ENCODE measurements at places on chromosomes 2 and 18.
A peak's percentile ranks its signal among the peaks of the same experiment; 100 is the strongest.

- DNase-seq: peak; percentile 42
Measured at GRCh38 chr2:20604951-20605381, 45.9 kb downstream of the HS1BP3 start.

GRCh38 chr18:37586656-37587225 is 21.1 kb upstream of the CELF4 start:
- DNase-seq: no peak

GRCh38 chr2:43531251-43531650 is 64.6 kb downstream of the THADA start:
- no peak for DNase-seq

DNA sequence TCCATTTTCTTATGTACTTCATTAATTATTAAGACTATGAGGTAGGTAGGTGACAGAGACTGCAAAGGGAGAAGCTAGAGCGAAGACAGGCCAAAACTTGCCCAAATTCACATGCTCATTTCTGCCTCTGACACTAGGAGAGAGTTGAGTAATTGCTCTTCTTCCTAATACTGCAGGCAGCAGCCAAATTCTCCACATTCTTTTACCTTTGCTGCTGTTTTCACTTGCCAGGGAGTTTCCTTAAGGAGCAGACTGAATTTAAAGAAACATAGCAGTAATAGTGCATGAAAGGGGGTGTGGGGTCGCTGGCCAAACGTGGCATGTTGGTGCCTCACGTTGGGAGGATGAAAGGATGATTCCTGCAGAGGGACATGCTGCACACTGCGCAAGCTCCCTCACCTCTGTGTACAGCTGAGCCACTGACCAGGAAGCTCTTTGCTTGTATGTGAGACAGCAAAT is 12.3 kb downstream of the CRIM1 start:
- DNase-seq: no peak

- DNase-seq: no peak
Measured at GRCh38 chr2:229947544-229947943, 25.2 kb downstream of the FBXO36 start.

DNA sequence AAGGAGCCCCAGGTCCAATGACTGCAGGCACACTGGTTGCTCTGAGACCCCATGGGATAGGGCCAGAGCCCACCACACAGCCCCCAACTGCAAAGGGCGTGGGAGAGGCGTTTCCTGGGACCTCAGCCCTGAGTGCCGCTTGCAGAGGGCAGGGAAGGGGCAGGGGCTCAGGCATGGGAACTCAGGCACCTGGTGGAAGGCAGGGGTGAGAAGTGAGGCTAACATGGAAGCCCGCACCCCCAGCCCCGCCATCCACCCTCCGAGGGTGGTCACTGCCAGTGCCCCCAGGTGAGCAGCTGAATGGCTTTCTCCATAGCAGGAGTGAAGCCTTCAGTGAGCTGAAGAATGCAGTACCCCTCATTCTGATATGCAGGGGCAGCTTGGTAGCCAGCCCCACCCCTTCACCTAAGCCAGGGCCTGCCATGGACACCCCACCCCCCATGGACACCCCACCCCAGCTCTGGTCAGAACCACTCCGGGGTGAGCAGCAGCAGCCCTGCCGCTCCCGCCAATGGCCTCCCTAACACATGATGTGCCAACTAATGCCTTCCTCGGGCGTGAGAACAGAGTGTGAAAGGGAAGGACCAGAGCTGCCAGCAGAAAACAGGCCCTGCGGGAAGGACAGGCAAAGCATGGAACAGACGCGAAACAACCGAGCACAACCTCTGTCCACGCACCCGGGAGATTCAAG is 6.6 kb downstream of the KIF1A start:
- peak; percentile 13 for DNase-seq

DNA sequence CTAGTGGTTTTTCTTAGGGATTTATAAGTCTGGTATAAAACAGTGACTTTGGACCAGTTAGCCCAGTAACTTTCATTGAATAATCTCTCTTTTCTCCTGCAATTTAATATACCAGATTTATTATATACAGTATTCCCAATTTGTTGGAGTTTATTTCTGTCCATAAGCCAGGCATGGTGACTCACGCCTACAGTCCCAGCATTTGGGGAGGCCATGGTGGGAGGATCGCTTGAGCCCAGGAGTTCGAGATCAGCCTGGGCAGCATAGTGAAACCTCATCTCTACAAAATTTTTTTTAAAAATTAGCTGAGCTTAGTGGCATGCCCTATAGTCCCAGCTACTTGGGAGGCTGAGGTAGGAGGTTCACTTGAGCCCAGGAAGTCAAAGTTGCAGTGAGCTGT is 26.7 kb downstream of the CNNM4 start:
- no peak for DNase-seq

DNA sequence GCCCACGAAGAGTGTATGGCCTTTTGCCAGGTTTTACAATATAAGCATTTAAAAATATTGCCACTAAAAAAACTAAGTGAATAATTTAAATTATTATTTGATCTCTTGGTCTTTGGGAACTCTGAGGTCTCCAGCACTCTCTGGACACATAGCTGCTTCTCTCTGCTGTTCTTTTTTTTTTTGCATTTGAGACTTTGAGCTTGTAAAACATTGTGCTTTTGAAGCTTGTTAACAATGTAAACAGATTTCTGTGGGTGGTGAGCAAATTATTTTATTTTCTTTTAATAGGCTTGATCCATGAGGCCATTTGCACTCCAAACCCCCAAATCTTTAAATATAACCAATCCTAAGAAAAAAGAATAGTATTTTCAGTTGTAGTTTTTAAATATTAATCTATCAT is 42.0 kb downstream of the DCAF17 start:
- DNase-seq: no peak

DNA sequence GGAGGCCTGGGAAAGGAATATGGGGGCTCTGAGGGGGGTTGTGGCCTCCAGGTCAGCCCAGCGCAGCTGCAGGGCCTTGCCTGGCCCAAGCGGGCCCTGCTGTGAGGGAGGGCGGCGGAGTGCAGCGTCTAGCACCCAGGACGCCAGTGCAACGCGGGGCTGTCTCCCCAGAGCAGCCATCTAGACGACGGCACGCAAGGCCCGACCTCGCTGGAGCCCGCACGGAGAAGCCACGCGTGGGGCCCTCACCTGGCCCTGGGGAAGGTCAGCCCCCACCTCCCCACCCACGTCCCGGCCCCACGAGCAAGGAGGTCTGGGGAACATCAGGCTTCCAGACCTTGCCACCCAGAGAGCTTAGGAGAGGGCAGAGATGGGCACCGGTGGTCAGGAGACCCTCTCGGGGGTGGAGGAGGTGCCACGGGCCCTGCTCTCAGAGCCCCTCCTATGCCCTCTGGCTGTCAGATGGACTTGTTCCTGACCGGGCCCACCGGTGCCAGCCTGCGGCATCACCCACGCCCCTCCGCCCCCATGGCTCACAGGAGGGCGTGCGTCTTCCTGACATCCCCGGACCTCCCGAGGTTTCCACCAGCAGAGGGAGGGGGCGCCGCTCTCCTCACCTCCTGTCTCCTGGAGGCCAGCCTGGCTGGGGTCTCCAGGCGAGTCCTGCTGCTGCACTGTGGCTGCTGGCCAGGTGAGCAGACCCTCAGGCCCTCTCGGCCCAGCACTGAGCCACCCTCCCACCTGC is 17.0 kb downstream of the GPR35 start:
- peak; percentile 53 for DNase-seq

DNA sequence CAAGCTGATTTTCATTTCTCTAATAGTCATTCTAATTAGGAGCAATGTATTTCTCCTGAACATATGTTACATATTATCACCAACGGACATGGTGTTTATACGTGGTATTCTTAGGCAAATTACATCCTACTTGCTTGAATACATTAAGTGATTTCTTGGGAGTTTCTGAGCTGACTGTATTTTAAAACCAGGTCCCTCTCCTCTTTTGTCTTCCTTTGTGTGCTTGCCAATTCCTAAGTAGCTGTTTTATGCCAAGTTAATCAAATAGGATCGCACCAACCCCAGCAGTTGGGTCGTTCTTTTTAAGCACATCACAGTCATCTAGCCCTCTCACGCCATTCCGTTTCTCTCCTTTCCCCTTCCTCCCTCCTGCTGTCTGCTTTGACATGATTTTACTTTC is 75.4 kb upstream of the MAP2 start:
- DNase-seq: no peak

DNA sequence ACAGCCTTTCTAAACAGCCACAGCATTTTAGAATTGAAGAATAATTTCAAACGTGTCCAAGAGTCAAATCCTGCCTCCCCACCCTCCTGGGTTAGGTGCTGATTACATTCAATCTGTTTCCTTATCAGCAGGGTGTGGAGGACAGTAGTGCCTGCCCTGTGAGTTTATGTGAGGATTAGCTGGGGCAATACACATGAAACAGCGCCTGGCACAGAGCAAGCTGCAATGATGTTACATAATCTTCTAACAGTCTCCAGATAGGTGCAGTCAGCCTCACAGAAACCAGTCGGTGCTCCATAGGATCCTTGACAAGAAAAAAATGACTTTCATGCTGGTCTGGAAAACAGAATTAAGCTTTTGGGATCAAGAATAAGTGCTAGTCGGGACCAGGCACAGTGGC is 91.7 kb upstream of the ITGA6 start:
- no peak for DNase-seq

DNA sequence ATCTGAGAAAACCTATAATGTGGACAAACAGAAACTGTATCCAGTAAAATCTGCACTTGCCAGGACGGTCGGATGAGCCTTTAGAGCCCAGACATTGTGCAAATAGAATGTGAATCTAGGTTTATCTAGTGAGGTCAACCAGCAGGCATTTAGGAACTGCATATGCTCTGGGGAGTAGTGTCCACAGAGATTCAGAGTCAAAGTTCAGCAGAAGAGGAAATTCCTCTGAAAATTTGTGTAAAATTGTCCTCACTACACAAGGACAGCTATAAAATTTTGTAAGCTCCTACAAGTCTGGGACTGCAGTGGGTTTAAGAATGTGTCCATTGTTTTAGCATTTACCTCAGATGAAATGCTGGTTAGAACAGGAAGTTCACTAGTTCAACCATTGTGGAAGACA is 9.8 kb upstream of the NDUFV2 start:
- no peak for DNase-seq

DNA sequence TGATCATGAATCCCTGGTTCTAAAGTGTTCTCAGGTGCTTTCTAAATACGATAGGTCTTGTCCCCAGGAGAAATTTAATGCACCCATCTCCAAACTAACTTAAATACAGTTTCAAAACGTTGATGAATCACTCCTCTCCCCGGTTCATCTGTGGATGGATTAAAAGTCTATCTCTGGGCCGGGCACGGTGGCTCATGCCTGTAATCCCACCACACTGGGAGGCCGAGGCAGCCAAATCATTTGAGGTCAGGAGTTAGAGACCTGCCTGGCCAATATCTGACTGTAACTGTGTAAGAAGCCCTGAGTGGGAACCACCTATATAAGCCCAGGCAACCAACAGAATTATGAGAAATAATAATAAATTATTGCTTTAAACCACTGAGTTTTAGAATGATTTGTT is 78.7 kb downstream of the LONRF2 start:
- DNase-seq: no peak

DNA sequence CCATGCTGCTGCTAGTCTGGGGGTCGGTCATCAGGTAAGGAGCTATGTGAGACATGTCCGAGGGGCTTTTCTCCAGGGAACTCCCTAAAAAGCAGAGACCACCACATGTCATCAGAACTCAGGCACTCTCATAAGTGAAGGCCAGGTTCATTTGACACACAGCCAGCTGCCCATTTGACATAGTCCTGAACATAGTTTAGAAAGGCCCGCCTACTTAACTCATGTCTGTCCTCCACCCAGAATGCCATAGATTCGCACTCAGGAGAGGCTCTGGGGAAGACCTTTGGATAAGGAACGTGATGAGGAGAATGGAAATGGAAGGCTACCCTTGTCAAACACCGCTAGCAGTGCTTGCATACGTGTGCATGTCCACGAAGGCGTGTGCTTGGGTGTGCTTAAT is 157.2 kb downstream of the PTGR3 start:
- DNase-seq: no peak

GRCh38 chr2:8281950-8282857 is 399.7 kb upstream of the ID2 start:
- DNase-seq: no peak

- DNase-seq: no peak
Measured at GRCh38 chr2:147689220-147689909, 155.5 kb upstream of the ACVR2A start.

DNA sequence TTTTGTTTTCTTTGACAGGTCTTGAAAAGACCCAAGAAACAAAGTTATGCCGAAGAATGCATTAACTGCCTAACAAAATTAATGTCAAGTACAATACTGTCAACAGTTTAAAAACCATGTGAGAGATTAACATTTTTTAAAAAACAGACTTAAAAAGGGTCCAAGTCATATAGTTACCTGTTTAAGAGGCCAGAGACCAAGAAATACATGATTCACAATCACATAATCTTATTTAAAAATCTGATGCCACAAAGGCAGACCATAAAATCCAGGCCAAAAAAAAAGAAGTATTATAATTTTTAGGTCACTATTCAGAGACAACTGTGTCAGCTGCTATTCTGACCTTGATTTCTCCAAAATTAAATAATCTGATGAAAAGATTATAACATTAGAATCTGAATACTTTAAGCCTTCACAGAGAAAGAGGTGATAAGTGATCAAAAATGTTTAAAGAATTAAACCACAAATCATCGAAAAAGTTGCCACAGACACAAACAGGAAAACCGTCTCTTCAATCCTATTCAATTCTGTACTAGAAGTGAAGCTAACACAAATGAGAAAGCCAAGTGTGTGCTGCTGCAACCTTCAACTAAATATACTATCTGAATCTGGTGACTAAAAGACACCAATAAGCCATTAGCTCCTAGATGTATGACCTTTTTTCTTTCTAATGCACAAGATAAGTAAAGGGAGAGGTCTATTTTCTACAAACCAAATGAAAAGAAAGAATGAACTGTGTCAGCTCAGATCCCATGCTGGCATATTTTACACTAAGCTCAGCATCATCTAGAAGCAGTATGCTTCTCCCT is 286.0 kb downstream of the ZEB2 start:
- DNase-seq: no peak

DNA sequence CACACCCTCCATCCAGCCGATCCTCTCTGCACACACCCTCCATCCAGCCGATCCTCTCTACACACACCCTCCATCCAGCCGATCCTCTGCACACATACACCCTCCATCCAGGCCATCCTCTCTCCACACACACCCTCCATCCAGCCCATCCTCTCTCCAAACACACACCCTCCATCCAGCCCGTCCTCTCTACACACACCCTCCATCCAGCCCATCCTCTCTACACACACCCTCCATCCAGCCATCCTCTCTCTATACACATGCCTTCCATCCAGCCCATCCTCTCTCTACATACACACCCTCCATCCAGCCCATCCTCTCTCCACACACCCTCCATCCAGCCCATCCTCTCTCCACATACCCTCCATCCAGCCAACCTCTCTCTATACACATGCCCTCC is 83.1 kb downstream of the EIPR1 start:
- DNase-seq: no peak

DNA sequence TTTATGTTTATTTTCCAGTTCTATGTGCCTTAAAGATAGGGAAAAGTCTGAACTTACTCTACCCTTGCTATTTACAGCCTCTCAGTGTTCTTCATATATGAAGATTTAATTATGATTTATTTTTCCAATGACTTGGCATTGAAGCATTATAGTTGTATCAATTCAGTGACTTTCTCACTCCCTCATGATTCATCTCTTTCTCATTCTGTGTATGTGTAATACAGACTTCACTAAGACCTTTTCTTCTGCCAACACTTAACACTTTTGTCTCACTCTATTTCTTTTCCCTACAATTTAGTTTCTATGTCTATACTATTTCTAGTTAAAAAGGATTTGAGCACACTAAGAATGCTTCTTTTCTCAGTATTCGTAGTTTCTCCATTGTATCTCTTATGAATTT is 1470.3 kb upstream of the ACVR2A start:
- no peak for DNase-seq

All from Right ventricle myocardium inferior (tissue), 1 donor.